ENCODE measurements at places on chromosomes 5 and 9.

DNA sequence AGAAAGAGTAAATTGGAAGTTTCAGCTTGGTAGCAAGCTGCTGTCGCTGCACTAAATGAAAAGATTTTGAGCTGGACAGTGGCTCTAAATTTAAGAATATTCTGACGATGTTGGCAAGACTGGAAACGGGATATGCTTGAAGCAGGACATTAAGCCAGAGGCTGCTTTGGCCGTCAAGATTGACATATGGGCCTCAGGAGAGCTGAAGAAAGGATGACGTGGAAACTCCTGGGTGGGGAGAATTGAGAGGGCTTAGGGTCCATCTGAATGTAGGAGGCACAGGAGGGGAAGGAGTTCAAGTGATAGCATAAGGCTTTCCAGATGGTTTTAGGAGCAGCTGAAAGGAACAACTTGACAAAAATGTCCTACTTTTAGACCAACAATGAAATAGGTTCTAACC lies 108.9 kb downstream of the PAPPA start:
- no peak for DNase-seq

DNA sequence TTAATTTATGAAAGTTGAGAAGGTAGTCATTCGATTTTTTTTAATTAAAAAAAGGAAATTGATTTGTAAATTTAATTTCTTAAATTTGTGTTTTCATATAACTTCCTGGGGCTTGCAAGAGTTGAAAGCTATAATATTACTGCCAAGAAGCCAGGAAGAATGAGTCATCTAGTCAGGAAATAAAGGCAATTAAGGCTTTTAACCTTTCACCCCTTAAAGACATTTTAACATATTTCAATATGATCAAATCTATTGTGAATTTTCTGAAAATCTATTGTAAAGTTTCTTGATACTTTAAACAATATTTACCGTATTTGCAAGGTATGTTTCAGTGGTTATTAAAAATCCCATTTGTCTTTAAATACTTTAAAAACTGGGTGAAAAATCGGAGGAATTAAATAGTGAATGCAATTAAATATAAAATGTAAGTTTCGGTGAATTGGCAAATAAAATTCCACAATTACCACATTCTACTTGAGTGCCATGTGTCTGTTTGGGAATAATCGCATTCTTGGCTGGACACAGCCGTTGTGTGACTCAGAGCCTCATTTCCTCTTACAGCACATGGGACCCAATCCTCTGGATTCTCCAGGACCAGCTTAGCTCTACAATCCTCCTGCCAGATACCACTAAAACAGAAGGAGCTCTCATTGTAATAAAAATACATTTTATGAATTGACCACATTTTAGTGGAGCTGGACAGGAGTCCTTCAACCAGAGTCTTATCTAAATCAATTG lies 310.7 kb downstream of the HCN1 start:
- peak; percentile 34 for DNase-seq

DNA sequence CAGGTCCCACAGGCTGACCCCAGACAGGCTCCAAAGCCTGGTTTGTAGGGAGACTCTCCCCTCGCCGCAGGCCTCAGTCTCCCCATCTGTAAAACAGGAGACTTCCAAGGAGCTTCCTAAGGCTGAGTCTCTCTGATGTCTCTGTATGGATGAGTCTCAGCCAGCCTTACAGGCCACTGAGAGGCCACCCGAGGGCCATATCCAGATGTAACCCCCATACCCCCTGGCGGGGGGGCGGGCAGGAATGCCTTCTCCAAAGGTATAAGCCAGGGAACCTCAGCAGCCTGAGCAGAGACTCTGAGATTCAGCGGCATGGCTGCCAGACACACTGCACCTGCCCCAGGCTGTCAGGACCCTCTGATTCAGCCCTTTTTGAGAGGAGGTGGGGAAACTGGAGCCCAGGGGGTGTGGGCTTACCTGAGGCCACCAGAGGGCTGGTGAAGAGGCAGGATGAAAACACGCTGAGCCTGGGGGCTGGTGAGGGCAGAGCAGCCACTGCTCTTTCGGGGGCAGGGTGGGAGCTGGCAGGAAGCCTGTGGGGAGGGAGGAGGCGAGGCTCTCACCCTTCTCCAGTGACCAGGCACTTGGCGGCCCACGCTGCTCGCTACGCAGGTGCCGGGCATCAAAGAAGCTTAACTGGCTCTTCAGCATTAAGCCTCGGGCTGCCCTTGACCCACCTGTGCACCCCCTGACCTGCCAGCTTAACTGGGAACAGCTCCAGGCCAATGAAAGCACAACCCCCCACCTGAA lies 5.5 kb upstream of the SUSD3 start:
- no peak for DNase-seq

DNA sequence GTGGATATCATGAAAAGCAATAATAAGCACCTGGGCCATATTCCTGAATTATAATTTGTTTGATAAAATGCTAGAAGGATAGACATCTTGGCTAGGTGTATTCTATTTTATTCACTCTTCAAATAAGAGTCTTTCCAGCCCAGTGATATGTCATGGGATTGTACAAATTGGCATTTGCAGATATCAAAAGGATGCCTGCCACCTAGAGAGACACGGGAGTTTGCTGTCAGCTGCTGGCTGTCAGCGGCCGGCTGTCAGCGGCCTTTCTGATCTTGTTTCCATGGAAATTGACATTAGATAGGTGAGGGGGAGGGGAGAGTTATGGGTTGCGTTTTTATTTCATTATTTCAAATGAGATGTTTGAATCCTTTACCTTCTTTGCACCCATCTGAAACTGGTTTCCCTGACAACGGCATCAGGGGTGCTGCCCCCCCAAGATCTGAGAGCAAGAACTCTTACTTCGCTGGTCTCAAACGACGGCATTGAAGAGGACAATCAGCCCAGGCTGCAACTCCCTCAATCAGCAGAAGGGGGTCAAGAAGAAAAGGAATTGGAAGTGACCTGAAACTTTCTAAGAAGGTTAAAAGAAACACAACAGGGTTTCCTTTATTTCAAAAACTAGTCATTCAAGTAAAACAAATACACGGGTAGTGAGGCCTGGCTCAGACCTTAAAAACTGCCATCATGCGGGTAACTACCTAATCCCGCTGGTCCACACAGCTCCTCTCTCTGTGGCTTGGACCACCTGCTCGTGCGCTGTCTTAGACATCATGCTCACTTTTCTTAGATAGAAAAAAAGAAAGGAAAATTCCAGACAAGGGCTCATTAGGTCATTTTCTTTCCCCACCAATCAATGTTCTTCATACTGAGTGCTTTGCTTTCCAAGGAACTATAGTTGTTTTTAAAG lies 115.7 kb downstream of the TLE1 start:
- DNase-seq = no peak

GRCh38 chr5:74164725-74165235 lies 475.7 kb downstream of the ENC1 start:
- DNase-seq = no peak

DNA sequence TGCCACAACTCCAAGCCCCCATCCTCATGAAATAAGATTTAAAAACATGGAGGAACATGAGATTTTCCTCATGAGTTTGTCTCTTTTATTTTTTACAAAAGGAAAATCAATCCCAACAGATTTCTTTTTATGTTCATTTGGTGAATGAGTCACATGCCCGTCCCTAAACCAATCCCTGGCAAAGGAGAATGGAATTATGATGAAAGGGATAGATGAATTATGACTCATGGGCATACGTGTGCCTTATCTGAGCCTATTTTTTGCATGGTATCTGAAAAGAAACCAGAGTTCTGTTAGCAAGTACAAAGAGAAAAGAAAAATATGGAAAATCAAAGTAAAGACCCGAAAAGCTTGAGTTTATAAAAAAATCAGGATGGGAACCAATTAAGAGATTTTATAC lies 267.5 kb upstream of the TMEM161B start:
- no peak for DNase-seq

- no peak for DNase-seq
Measured at GRCh38 chr9:119185298-119185697, 183.9 kb downstream of the BRINP1 start.

GRCh38 chr5:157528036-157528632 lies 47.4 kb downstream of the ADAM19 start:
- no peak for DNase-seq

DNA sequence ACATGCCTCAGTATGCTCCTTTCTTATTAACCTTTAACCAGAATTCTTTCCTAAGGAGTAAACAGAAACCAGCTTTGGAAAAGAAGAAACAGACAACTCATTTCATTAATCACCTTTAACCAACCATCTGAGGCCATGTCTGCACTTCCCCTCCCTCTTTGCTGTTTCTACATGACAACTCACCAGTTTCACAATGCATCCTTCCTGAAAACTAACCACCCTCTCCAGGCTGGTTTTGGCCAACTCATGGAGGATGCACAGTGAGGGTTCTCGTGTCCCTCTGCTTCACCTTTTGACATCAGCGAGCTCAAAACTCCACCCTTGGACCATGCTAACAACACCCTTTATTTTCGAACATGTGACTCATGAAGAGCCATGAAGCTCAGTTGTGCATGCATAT lies 244.1 kb downstream of the ELAVL2 start:
- no peak for DNase-seq

GRCh38 chr5:36162810-36163486 lies 11.0 kb downstream of the SKP2 start:
- no peak for DNase-seq

DNA sequence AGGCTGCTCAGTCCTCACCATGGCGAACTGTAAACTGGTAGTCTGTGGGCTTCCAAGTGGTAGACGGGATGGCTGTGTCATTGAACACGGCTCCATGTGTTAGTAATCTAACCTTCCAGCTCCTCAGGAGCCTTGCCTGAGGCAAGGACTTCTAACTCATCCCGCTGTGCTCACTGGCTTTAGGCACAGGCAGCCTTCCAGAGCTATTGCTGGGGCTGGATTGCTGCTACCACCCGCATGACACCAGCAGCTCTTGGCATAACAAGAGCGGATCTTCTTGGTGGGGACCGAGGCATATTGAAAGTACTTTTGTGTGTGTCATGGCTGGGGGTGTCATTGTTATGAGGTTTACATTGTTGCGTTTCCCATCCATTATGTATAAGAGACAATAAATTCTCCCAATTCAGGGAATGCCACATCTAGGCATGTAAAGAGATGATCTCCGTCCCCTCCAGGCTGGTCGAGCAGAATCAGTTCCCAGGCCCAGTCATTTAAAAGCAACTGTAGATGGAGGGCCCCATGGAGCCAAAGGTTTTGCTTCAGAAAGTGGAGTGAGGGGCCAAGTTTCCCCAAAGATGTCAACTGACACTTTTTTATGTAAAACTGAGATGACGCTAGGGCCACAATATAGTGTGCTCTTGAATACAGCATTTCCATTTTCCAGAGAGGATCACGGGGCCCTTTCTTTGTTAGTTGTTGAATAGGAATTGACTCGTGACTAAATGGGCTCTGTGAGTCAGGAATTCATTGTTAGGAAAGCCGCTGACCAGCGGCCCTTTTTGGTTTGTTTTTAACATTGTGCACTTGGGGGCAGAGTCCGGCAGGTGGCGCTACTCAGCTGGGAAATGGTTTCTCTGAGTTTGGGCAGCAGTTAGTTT lies 759.5 kb downstream of the TAF11L14 start:
- peak; percentile 18 for DNase-seq

GRCh38 chr5:112573441-112573840 lies 154.4 kb upstream of the EPB41L4A start:
- DNase-seq = no peak

GRCh38 chr9:93316726-93317494 lies 133.0 kb downstream of the WNK2 start:
- no peak for DNase-seq

DNA sequence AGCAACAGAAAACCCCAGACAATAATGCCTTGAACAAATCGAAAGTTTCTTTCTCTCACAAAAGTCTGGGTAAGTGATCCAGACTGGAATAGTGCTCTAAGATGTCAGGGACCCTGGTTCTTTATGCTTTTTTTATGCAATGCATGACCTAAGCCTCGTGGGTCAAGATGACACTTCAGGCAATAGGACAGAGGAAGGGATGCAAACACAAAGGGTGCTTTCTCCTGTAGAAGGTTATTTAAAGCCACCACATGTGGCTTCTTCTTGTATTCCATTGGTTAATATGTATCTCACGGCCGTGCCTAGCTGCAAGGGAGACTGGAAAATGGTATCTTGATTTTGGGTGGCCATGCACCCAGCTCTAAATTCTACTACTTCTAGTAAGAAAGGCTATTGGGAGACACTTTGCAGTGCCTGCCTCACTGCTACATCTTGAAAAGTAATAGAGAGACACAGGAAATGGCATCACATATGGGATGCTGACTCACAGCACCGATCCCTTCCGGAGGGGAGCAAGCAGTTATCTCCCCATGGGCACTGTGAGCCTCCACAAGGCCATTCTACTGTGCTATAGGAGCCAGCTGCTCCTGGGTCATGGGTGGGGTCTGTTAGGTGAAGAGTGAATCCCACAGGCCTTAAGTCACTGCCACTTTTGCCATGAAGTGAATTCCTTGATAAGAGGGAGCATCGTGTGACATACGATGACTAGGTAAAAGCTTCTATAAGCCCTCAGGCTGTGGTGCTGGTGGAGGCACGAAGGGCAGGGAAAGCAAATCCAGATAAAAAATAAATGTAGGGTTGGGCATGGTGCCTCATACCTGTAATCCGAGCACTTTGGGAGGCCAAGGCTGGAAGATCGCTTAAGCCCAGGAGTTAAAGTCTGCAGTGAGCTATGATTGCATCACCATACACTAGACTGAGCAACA lies 32.5 kb upstream of the RAB14 start:
- DNase-seq = no peak

DNA sequence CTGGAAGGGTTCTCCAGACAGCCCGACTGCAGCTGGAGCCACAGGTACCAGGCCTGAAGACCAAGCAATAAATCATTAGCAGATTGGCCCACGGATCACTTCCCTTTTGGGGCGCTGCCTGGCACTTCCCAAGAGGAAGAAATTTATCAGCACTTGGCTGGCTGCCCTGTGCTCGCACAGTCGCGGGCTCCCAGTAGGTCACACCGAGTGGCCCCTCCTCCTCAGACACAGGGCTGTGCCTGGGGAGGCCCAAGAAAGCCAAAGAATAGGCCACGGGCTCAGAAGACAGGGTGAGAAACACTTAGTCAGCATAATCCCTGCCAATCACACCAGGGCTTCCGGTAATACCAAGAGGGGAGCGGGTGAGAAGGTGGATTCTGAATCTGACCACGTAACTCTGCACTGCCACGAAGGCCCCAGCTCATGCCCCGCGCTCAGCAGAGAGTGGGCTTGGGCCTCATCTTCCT lies 115.7 kb upstream of the MSX2 start:
- DNase-seq = no peak

- DNase-seq = no peak
Measured at GRCh38 chr5:122516432-122516743, 204.4 kb downstream of the SNCAIP start.

DNA sequence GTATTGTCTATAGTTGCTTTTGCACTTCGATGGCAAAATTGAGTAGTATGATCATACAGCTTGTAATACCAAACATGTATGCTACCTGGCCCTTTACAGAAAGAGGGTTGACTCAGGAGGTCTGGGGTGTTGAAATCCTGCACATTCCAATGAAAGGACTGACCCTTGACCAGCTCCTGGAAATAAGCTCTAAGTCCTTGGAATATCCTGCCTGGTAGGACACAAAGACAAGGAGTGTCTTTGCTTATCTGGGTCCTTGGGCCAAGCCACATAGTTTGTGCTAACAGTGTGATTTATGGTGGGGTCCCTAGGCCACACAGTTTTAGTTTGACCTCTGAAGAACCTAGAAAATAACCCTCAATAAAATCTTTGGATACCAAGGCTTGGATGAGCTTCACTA lies 89.3 kb upstream of the FTMT start:
- DNase-seq = no peak

GRCh38 chr9:93365427-93366118 lies 85.9 kb upstream of the FAM120A start:
- no peak for DNase-seq
